CD4-positive, alpha-beta T cell treated with Interleukin-4 for 1 hour (primary cell): ENCODE measurements at places on chromosomes 16 and 17.

- peak; percentile 38 for DNase-seq
Observed at GRCh38 chr17:42275527-42276358, 448 bp downstream of the STAT5B start.

DNA sequence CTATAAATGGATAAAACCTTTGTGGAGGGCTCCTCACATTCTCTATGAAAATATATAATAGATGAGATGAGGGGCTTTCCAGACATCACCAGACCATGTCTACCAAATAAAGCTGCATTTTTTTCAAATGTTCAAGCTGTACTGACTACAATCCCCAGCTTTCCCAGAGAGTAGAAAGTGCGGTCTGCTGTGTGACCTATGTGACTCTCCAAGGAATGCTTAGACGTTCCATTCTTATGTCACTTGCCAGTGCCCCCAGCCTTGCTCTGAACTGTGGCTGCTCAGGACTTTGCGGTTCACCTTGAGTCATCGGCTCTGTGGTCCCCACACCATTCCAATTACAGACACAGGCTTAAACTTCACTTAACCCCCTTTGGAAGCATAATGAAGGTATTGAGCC lies 47.8 kb upstream of the SCNN1B start:
- DNase-seq, result no peak

- no peak for DNase-seq
Observed at GRCh38 chr17:50634224-50634914, at the start of gene ABCC3. Gene ABCC3, plus strand, starts transcription at chr17:50634881. Its CDS starts 56 bp downstream, at chr17:50634937.

DNA sequence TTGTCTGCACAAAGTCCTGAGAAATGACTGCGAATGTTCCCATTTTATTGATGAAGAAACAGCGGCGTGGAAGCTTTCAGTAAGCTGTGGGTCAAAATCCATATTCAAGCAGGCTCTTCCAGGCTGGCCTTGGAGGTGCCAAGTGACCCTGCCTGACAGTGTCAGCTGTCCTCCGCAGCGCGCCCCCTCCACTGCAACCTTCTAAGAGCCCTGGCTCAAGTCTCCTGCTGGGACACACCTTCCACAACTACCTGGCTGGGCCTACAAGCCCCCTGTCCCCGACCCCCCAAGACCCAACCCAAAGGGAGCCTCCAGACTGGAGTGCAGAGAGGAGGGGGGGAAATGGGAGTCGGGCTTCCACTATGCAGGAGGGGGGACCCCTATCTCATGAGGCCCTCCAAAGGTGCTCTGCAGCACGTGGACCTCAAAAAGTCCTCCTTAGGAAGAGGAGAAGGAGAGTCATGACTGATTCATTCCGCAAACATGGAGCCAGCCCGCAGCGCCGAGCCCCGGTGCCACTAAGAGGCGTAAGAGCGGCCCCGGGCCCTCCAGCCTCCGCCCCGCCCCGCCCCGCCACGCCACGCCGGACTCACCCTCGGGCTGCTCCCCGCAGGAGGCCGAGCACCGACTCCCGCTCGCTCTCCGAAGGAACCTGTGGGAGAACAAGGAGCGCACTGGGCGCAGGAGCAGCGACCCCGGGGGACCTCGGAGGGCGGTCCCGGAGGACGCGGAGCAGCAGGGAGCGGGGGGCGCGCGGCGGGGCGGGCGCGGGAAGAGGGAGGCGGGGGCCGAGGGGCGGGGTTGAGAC lies 574 bp downstream of the MPP3 start:
- no peak for DNase-seq

DNA sequence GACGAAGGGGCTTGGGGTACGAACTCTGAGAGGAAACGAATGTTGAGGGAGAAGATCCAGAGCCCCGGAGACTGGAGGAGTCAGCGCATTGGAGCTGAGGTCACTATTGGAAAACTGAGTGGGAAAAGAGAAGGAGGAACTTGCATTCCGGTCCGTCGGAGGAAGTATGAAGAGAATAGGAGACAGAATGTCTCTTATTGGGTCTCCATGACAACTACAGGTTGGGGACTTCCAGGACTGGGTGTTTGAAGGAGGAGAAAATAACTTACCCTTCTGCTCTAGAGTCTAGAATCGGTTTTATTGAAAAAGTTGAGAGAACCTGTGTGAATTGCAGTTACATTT lies 537 bp downstream of the GOSR1 start:
- peak; percentile 42 for DNase-seq

DNA sequence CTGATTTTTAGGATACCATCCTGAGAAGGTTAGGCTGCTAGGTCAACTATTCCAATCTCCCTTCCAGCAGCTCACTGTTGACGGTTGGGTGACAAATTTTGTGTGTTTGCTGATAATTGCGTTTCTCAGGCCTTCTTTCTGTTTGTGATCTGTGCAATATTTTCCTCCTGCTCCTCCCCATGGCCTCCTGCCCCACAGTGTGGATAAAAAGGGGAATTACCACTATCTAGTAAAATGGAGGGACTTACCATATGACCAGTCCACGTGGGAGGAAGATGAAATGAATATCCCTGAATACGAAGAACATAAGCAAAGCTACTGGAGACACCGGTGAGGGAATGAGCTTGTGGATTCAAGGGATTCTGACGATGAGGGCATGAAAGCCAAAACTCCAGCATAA lies 9.2 kb downstream of the CHD3 start:
- DNase-seq, result peak; percentile 47

GRCh38 chr17:752620-753219 lies 656 bp upstream of the GEMIN4 start:
- DNase-seq, result no peak

DNA sequence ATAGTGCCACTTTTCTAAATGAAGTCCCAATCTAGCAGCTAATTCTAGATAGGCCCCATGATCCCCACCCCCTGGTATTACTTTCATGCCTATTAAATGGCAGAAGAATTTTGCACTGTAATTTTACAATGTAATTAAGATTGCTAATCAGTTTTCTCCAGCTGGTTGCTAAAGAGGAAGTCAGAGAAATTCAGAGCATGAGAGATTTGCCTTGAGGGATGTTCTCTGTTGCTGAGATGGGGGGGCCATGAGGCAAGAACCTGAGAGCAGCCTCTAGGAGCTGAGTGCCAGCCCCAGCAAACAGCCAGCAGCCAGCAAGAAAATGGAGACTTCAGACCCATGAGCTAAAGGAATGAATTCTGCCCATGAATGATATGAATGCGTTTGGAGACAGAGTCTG lies 38.9 kb downstream of the SHCBP1 start:
- DNase-seq, result no peak

GRCh38 chr16:50474138-50474537 lies 74.1 kb upstream of the NKD1 start:
- no peak for DNase-seq

- DNase-seq, result no peak
Observed at GRCh38 chr17:78357672-78358537, 2.0 kb downstream of the SOCS3 start.

GRCh38 chr16:14109782-14110727 lies 38.9 kb downstream of the MRTFB start:
- no peak for DNase-seq

- DNase-seq, result peak; percentile 57
Observed at GRCh38 chr17:79082311-79083190, 7.9 kb downstream of the ENGASE start.

DNA sequence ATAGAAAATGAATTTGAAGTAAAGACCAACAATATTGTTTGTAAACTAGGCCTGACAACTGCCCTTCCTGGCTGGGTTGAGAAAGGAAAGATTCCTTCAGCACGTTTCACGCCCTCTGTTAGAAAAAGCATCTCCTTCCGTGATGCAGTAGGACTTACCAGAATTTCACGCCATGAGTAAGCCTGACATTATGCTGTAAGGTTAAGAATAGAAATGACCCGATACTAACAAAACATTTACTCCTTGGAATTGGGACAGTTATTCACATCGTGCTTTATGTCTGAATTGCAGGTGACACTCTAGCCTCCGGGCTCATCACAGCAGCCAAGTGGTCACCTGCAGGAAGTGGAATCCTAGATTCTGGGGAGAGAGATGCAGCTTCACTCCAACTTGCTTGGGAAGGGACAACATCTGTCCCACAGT lies 17.5 kb downstream of the MARCHF10 start:
- no peak for DNase-seq

DNA sequence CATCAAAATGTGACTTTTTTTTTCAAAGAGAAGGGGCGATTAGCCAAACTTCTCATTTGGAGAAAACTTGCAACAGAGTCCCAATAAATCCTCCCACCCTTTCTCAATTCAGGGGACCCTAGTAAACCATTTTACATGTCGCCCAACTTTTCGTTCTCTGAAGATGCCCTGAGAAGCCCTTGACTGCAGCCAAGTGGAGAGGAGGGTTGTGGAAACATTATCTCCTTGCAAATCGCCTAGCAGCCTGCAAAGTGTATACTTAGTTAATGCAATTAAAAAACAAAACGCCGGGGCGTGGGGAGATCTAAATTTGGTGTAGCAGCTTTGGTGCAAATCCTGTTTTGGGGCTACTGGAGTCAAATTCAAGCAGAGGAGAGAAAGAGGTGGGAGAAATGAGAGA lies 1.2 kb upstream of the SHISA9 start:
- no peak for DNase-seq

GRCh38 chr16:3152027-3152276 lies 17.1 kb downstream of the ZNF213 start:
- peak; percentile 63 for DNase-seq

DNA sequence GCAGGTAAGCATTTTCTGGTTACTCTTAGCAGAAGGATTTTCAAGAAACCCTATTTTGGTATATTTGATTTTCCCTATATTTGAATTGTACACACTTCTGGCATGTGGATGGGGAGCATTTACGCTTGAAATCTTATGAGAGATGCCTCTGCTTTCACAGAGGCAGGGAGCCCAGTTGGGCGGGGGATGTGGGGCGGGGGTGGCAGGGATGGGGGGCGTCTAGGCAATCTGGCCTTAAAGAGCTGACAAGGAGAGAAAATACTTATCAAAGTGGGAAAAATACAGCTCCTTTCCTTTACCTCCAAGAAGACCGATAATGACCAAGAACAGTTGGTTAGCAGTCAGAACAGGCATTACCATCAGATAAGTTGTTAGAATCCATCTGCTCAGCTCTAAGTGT lies 79.1 kb upstream of the NUDT7 start:
- DNase-seq, result no peak

- no peak for DNase-seq
Observed at GRCh38 chr16:75203667-75204409, 3.1 kb downstream of the CTRB2 start.

DNA sequence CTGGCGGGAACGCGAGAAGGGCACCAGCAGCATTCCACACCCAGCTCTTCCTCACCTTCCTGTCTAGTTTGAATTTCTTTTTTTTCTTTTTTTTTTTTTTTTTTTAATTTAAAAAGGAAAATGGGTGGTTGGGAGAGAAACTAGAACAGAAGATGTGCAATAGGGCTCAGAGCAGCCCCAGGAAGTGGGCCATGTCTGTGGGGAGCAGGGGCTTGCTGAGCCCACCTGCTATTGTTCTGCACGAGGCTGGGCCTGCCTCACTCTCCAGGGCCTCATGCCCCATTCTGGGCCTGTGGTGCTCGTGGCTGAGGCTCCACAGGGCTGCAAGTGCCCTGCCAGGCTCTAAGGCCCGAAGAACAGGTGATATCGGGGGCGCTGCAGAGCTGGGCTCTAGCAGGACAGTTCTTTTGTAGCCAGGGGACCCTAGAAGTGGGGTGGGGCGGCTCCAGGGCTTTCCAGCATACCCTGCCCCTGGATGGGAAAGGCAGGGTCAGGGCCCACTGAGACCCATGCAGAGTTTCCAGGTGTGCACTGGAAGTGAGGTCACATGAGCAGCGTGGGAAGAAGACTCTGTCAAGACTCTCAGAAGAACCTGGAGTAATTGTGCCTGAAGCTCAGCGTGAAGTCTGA lies 12.4 kb downstream of the MRPL27 start:
- DNase-seq, result no peak

DNA sequence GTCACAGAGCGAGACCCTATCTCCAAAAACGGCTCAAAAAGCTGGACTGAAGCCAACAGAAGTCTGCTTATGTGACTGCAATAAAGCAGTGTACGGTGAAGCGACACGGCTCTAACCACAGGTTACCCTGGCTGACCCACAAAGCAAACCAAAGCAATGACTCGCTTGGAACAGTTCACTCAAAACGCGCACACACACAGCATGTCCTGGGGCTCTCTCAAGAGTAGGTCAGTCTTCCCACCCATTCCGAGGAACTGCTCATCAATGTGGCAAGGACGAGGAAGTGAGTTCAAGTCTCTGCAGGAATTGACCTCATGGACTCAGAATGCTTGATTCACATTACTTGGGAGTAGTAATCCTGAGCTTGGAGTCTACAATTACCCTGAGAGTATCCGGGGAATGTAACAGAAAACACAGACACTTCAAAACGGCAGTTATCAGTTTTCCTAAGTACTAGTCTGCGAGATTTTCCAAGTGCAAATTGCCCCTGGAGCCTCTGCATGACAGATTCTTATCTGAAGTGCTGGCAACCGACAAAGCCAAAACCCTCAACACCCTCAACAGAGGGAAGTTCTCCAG lies 25.4 kb downstream of the PELP1 start:
- DNase-seq, result no peak

DNA sequence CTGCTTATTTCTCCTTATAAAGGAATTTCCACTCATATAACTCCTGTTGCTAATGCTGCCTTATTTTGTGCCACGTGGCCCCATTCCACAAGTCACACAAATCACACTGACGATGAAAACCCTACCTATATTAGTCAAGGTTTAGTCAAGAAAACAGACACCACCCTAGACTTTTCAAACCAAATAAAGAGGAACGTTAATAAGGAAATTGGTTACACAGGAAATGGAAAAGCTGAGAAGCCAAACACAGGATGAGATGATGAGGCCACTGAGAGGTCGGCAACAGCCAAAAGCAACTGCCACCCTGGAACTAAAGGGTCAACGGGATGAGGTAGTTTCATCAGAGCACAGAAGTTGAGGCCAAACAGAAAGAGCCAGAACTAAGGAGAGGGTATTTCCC lies 47.3 kb upstream of the ALOX12 start:
- peak; percentile 13 for DNase-seq

GRCh38 chr16:57235128-57236021 lies 9.7 kb upstream of the ARL2BP start:
- DNase-seq, result no peak

- no peak for DNase-seq
Observed at GRCh38 chr16:85943711-85944110, 44.7 kb downstream of the IRF8 start.
